ENCODE measurements at places on chromosomes 6 and 20.

DNA sequence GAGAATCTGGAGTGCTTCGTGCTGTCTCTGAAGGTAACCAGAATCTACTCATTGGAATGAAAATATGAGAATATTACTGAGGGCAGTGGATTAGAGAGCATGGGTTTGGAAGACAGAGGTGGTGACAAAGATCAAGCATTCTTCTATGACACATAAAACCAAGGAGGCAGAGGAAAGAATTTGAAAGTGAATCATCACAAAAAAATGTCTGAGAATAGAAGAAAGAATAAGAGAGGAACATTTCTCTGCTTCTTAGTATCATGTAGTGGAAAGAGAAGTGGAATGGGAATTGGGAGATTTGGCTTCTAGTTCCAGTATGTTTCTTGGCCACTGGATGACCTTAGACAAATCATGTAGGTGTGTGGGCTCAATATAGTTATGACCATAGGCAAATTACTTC, 474.0 kb downstream of the TFAP2B start:
- no peak for DNase-seq

GRCh38 chr20:58905236-58905635, 52.7 kb downstream of the GNAS start:
- DNase-seq, result no peak

DNA sequence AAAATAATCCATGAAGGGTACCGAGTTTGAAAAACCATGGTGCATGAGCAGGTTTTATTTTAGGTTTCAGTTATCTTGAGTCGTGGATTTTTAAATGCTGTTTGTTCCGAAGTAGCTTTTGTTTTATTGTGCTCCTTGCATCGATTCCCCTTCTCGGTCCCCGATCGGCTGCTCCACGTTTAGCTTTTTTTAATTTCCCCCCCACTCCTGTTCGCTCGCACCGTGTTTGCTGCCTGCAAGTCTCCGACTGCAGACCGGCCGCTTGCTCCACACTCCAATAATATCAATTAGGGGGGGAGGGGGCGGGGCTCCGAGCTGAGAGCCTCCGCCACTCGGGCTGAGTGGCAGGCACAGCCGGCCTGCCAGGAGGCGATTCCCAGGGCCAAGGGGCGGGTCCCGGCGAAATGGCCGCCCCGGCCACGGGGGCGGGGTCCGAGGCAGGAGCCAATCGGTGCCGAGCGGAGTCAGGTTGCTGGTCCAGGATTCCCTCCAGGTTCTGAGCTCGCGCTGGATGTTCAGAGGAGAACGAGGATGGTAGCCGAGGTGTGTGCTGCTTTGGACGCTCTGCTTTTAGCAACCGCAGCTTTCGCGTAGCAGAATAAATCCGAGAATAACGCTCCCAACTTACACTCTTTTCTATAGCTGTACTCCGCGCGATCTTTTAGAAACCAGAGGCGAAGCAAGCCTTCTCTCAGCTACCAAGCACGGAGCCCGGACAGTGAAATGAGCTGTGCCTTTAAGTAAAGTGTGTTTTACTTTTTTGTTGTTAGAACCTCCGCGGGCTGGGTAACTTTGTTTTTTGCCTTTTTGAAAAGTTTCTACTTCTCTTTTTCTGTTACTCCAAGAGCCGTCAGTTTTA, at the start of gene EPHA7:
Gene EPHA7 (minus strand): TSS at position 256 of the 859 bp plus-strand sequence. CDS start 218 bp downstream, at position 38.
- DNase-seq, result no peak

GRCh38 chr6:47303861-47304260, 5.8 kb downstream of the TNFRSF21 start:
- DNase-seq, result no peak

- DNase-seq, result no peak
These were observed 55.0 kb upstream of the PLCB1 start for GRCh38 chr20:8077137-8077466.

- DNase-seq, result no peak
These were observed 20.9 kb upstream of the PLCG1 start for GRCh38 chr20:41116282-41116956.

- no peak for DNase-seq
These were observed 27.8 kb downstream of the OTOR start for GRCh38 chr20:16775961-16776360.

GRCh38 chr6:137900815-137901214, 33.8 kb downstream of the TNFAIP3 start:
- no peak for DNase-seq

DNA sequence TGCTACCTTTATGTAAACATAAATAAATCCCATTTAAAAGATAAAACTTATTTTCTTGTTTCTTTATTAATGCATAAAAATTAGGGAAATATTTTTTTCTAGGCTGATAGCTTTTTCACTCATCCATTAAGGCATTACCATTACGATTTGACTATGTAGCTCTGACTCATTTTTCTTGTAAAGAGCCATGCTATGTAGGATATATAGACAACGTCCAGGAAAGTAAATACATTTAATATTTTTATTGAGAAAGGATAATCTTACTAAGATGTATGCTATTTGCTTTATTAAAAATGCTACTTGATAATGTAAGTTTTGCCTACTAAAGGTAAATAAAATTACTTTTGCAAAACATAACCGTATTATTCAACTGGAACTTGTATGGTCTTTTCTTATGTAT, 19.2 kb upstream of the KIAA1586 start:
- no peak for DNase-seq

DNA sequence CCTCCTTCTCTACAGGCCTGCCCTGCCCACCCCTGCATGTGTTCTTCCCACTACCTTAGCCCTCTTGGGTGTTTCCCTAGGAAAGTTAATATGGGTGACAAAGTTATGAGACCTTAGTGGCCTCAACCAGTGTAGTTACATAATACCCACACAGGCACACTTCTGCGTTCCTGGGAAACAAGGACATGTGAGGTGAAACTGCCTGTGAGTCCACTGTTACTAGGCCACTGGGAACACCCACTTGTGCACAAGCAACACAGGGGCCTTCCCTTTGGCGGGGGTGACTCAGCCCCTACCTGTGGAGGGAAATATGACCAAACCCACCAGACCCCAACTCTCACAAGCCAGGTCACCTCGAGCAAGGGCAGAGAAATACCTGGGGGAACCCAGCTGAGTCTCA, 12.8 kb downstream of the PI16 start:
- DNase-seq, result no peak

All from activated gamma-delta T cell treated with Interleukin-2 at 50 U/mL for 16 hours (primary cell).